ENCODE measurements at places on chromosomes 6 and 20. TPM values are rescaled to one million over a fixed set of nuclear protein-coding genes. Genes with fewer than 3 reads are reported as not detected.

- no peaks in the 10 kb centered on the region for H3K36me3 ChIP-seq
- no peak overlapping the region for H3K27ac ChIP-seq
- H3K27me3 ChIP-seq = no peaks in the 10 kb centered on the region
- DNase-seq = no peak
Measured at GRCh38 chr6:38435330-38435729, 204.4 kb downstream of the BTBD9 start.

GRCh38 chr6:169533301-169534038 lies 168.4 kb downstream of the WDR27 start:
- H3K36me3 ChIP-seq = no peaks in the 10 kb centered on the region
- no peak overlapping the region for H3K4me3 ChIP-seq
- H3K4me1 ChIP-seq = no peaks in the 10 kb centered on the region
- DNase-seq = no peak

DNA sequence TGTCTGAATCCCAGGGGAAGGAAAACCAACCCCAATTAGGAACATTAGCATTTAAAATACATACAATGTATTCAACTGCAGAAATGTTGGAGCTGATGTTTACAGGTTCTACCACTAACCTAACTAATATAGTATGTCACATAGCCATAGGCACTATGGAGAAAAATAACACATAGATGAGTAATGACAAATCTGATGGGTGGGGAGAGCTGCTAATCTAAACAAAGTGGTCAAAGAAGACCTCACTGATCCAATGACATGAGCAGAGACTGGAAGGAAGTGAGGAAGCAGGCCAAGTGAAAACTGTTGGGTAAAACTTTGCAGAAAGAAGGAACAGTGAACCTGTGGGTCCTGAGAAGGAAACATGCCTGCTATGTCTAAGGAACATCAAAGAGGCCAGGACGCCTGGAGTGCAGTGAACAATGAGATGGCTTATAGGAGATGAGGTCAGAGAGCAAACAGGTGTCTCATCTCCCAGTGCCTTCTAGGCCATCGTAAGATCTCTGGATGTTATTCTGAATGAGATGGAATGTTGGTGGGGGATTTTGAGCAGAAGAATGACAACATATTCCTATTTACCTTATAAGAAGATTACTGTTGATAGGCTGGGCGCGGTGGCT lies 135.7 kb downstream of the ALDH8A1 start:
- H3K4me3 ChIP-seq = no peak overlapping the region
- no peak overlapping the region for H3K27ac ChIP-seq
- H3K36me3 ChIP-seq = no peaks in the 10 kb centered on the region
- no peaks in the 10 kb centered on the region for H3K27me3 ChIP-seq

DNA sequence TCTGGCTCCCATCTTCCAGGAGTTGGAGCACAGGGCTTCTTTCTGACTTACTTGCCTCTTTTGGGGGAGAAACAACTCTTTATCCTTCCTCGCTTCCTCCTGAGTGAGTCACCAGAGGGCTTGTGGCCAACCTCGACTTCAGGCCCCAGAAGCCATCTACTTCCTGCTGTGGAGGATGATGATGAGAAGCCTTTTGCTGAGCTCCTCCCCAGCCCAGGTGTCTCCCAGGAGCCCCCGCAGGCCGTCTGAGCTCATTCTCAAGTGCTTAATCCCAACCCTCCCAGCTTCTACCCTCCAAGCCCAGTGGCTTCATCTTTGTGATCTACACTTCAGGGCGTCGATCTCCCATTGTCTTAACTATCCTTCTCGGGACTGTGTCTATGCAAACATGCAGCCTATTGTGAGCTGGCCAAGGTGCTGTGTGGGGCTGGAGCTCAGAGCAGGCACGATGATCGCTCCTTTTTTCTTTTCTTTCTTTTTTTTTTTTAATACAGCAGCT lies 27.9 kb downstream of the SDCBP2 start:
- no peaks in the 10 kb centered on the region for H3K27me3 ChIP-seq
- peak; percentile 64 for DNase-seq
- peaks cover 12% of the 10 kb centered on the region for H3K4me1 ChIP-seq
- H3K36me3 ChIP-seq = no peaks in the 10 kb centered on the region

DNA sequence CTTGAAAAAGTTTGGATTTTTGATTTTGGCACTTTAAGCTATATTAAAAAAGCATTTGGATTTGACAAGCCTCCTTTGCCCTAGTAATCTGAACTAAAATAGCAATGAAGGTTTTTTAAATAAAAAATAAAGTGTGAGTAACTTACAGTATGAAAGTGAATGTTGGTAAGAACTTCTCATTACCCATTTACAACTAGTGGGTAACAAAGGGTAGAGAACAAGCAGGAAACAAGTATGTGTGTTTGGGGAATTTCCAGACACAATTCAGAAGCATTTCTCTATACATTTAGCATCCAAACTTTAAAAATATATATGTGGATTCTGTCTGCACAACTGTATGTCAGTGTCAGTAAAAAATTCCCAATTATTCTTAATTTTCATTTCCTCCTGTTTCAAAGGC lies 2.9 kb downstream of the TMEM30A start:
- no peak overlapping the region for H3K27ac ChIP-seq
- H3K36me3 ChIP-seq = no peaks in the 10 kb centered on the region
- peaks cover 9% of the 10 kb centered on the region for H3K4me1 ChIP-seq
- no peak overlapping the region for H3K4me3 ChIP-seq
- peak; percentile 49 for DNase-seq

The SNAP91 gene
- total RNA-seq = not detected

GRCh38 chr6:36743538-36744303 lies 46.1 kb downstream of the RAB44 start:
- peaks cover 12% of the 10 kb centered on the region for H3K4me1 ChIP-seq
- no peak overlapping the region for H3K4me3 ChIP-seq
- no peak for DNase-seq

- DNase-seq = no peak
- H3K4me3 ChIP-seq = no peak overlapping the region
- no peak overlapping the region for H3K27ac ChIP-seq
- no peaks in the 10 kb centered on the region for H3K27me3 ChIP-seq
- no peaks in the 10 kb centered on the region for H3K4me1 ChIP-seq
- no peaks in the 10 kb centered on the region for H3K36me3 ChIP-seq
Measured at GRCh38 chr20:45552456-45552855, 5.3 kb upstream of the EPPIN start.

- DNase-seq = no peak
- no peaks in the 10 kb centered on the region for H3K27me3 ChIP-seq
- H3K36me3 ChIP-seq = no peaks in the 10 kb centered on the region
- no peak overlapping the region for H3K27ac ChIP-seq
- H3K4me1 ChIP-seq = peaks cover 12% of the 10 kb centered on the region
Measured at GRCh38 chr6:134233180-134233955, 84.5 kb downstream of the SGK1 start.

DNA sequence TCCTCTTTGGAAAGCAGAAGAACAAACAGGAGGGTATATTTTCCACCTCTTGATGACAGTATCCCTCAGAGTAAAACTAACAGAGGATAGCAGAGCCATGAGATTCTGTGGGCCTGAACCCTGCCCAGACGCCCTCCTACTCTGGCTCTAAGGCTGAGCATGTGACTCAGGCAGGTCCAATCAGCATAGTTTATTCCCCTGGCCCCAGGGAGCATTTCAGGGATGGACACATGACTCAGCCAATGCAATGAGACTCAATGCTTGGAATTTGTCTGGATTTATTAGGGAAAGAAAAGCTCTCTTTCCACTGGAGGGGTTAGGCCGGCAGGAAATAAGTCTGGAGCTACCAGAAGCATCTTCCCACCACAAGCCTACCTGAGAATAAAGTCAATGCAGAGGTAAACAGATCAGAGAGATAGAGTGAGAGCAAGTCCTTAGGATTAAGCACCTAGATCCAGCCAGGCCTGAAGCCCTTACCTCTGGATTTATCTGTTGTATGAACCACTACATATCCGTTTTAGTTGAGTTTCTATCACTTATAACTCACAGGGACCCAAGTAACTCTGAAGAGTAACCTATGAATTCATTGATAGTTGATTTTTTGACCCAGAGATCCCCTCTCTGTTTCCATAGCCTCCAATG lies 68.2 kb upstream of the EYA2 start:
- DNase-seq = no peak
- no peaks in the 10 kb centered on the region for H3K36me3 ChIP-seq
- peaks cover 3% of the 10 kb centered on the region for H3K27me3 ChIP-seq
- no peak overlapping the region for H3K4me3 ChIP-seq

DNA sequence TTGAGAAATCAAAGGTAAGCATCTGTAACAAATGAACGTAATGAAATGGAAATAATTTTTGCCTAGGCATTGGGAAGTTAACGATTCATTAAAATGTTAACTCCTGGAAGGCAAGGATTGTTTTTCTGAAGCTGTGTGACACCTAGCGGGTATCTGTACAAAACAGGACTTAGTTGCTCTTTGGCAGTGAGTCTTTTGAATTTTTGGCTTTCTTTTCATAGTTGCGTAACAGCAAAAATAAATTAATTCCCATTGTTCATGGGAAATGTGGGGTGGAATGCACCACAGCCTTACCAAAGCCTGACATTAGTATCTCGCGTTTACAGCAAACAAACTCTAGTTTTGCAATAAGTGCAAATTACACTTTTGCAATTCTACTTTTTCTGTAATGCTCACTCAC lies 92.7 kb upstream of the DTNBP1 start:
- no peaks in the 10 kb centered on the region for H3K36me3 ChIP-seq
- H3K4me3 ChIP-seq = no peak overlapping the region
- no peak for DNase-seq
- no peaks in the 10 kb centered on the region for H3K4me1 ChIP-seq
